ENCODE measurements at places on chromosomes 12 and 14. TPM values are rescaled to one million over a fixed set of nuclear protein-coding genes. Genes with fewer than 3 reads are reported as not detected.

The LRRC9 gene
- not detected for total RNA-seq

The GPR132 gene
- 0.08 TPM for total RNA-seq

The TEAD4 gene
- 47.6 TPM for total RNA-seq

The SCNN1A gene
- total RNA-seq: 17.1 TPM

The GALNT16 gene
- total RNA-seq: 0.72 TPM

The PTPRR gene
- total RNA-seq: not detected

The FBLN5 gene
- 0.23 TPM for total RNA-seq

The KLRB1 gene
- not detected for total RNA-seq

The CCDC177 gene
- not detected for total RNA-seq

- DNase-seq: no peak
These were observed 8.7 kb downstream of the WNT1 start for GRCh38 chr12:48986720-48987291.

DNA sequence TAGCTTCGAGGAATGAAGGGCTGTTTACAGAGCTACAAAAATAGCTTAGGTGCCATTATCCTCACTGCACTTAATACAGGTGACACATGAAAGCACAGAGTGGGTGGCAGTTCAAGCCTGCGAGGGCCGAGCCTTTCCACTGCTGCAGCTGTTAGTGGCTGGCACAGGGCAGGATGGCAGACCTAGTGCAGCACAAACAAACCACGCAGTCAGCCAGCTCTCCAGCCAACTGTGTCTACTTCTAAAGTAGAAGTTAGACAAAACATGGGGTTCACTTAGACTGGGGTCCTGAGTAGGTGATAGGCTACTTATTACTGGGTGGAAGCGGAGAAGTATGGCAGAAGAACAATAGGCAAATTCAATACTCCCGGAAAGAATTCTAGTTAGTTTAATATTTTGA, 95.4 kb downstream of the DUSP16 start:
- no peak for DNase-seq

DNA sequence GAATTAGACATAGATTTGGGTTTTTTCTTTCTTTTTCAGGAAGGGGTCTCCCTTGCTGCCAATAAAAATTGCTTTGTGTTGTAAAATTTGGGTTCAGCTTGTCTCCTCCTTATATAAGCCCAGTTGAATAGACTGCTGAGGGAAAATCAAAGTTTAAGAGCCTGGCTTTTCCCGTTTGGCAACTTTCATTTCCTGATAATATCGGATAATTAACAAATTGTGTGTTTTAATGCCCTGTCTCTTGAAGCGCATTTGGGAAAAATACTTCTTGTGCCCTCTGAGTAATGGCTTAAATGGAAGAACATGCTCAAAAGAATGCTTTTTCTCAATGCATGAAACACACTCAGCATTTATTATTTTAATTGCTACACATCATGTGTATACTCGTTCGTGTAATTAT, 198.0 kb upstream of the DCN start:
- no peak for DNase-seq

GRCh38 chr14:95361373-95362137, 41.8 kb upstream of the CLMN start:
- no peak for DNase-seq

DNA sequence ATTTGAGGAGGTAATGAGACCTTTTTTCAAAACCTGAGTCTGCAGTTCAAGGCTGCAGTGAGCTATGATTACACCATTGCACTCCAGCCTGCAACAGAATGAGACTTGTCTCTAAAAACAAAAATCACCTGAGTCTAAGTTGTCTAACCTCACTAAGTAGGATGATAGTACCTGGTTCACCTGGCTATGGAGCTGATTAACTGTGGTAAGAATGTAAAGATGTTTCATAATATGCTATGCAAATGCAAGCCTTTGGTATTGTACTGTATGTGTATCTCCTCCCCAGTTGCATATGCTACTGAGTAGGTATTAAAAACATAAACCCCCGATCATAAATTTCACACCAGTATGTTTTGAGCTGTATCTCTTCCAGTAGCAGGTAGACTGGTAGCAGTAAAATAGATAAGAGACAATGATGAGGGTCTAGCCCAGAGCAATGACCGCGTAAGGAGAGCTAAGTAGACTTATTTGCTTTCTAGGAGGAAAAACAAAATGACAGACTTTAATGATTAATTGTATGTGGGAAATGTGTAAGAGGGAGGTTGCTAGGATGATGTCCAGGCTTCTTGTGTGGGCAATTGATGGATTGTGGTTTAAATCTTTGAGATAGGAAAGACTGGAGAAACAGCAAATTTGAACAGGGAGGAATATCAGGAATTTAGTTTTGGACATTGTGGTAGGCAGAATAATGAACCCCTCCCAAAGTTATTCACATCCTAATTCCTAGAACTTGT, 41.6 kb upstream of the EGLN3 start:
- no peak for DNase-seq

DNA sequence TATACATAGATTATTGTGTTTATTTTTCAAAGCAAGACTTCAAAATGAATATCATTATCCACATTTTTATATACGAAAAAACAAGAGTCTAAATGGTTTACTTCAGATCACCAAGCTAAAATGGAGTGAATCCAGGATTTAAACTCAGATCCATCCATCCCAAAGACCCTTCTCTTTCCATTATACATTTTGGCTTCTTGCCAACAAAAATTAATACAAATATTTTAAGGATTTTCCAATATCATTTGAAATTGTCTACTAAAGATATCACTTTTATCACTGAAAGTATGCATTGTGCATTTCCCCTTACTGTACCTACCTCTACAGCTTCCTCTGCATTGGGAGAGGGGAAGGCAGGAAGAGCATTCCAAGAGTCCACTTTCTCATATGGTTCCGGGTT, 541.2 kb downstream of the RPS29 start:
- DNase-seq: no peak

DNA sequence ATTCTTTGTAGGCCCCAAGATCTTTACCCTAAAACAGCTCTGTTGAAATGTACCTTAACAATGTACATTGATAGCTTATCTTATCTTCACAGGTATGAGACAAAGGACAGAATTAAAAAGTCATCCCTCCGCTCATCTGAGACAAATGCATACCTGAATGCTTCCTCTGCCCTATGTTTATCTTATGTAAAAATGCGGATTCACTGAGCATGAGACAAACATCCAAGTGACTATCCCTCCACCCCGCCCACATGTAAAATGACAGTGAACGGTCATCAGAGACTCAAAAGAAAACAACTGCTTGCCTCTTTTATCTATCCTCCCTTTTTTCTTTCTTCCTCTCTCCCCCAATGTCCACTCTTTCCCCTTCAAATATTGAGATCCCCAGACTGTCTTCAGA, 37.2 kb upstream of the ZNF740 start:
- no peak for DNase-seq

GRCh38 chr14:69855180-69855832, 23.9 kb upstream of the SMOC1 start:
- DNase-seq: no peak

DNA sequence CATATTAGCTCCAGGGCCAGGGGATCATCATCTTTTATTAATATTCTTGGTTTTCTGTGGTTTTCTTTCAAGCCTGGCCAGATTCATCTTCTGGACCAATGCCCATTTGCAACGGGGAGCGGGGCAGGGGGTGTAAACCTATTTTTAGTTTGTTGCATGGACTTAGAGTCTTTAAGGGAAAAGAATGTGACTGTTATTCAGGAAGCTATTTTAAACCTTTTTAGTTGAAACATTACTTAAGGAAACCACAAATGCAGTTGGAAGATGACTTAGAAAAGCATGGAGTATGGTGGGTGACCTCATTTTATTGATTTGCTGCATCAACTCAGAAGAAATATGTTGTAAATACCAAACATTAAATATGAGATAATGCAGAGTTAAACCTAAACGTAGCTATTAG, 368.4 kb upstream of the E2F7 start:
- no peak for DNase-seq

GRCh38 chr14:52412426-52412825, 98.3 kb downstream of the PTGER2 start:
- DNase-seq: no peak

DNA sequence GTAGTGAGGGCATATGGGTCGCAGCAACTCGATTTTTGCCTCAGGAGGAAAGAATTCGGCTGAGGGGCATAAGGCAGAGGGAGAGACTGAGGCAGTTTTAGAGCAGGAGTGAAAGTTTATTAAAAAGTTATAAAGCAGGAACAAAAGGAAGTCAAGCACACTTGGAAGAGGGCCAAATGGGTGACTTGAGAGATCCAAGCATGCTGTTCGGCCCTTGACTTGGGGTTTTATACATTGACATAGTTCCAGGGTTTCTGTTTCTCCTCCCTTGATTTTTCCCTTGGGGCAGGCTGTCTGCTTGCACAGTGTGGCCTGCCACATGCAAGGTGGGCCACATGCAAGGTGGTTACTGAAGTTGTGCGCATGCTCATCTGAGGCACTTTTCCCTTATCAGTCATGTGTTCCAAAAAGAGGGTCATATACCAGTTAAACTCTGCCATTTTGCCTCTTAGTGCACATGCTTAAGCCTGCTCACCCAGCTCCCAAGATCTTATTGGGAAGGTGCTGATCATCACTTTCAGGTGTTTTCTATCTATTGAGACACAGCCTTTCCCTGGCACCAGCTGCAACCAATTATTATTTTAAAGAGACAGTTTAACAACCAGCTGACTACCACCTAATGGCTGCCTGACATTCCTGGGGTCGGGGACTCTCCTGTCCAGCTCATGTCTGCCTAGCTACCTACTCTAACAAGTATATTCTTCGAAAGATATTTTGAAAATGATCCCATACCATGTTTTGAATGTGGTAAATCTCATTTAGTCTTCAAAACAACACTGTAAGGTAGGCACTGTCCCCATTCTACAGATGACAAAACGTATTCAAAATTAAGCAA, 19.9 kb downstream of the PTGER2 start:
- DNase-seq: no peak

DNA sequence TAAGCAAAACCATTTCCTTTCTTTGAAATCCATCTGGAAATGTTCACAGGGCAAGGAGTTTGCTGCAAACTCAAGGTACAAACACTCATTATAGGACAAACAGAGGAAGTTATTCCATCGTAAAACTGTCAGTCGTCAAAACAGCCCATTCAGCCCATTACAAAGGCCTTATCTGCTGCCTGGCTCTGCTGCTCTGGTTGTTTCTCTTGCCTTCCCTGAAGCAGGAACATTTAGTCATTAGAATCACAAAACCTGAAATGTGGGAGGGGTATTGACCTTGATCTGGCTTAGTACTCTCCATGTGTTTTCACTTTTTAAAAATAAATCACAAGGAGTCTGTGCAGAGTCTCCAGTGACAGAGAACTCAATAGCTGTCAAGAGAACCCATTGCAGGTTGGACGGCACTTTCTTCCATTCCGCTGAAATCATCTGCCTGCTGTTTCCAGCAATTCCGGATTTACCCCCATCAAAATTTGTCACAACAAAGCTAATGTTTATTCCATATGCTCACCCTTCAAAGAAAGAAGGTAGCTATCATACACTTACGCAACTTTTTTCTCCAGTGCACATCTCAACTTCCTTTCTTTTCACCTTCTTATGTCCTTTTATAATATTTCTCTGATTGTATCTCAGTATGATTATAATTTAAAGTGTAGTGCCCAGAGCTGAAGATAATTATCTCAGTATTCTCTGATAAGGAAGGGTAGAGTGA, 24.6 kb upstream of the ITPR2 start:
- DNase-seq: no peak

GRCh38 chr14:29892327-29892726, 35.3 kb downstream of the PRKD1 start:
- DNase-seq: no peak

- DNase-seq: no peak
These were observed 27.5 kb upstream of the JPH4 start for GRCh38 chr14:23605931-23606585.

DNA sequence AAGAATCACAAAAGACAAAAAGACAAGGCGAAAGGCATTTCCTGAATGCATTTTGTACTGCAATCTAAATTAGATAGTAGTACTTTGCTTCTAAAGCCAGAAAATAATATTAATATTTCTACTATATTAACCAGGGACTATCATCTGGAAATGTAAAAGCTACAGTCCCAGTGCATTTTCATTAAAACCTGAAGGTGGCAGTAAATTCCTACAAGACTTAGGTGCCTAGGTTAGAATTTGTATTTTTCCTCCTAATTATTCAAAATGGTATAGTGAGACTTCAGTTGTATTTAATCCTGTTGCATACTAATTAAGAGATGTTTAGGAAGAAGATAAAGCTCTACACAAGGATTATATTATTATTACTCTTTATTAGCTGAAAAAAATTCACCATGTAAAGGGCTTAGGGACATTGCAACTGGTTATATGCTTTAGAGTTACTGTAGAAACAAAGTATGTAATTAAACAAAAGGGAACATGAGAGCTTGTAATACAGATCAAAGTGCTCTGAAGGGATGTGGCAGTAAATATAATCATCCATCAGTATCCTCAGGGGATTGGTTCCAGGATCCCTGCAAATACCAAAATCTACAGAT, 53.6 kb downstream of the BRMS1L start:
- no peak for DNase-seq

GRCh38 chr12:114392909-114393308, 13.0 kb downstream of the TBX5 start:
- no peak for DNase-seq

DNA sequence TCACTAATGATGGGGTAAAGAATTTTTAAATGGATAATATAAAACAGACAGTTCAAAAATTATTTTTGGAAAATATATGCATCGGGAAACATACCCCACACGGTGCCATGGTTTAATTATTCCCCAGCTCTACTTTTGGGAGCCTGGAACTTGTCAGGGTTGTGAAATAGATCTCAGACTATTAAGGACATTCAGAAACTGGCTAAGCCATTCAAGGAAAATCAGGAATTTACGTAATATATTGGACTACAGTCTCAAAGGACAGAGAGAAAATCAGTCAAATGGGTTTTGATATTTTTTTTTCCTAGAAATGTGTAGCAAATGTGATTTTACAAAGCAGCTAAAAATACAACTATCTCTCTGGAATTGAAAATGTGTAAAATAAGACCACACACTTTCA, 57.6 kb upstream of the MON2 start:
- no peak for DNase-seq

- no peak for DNase-seq
These were observed 7.7 kb upstream of the HPD start for GRCh38 chr12:121866331-121866730.

- DNase-seq: no peak
These were observed 18.9 kb upstream of the CEBPE start for GRCh38 chr14:23137813-23138535.
